ENCODE measurements at places on chromosomes 1 and 21.

DNA sequence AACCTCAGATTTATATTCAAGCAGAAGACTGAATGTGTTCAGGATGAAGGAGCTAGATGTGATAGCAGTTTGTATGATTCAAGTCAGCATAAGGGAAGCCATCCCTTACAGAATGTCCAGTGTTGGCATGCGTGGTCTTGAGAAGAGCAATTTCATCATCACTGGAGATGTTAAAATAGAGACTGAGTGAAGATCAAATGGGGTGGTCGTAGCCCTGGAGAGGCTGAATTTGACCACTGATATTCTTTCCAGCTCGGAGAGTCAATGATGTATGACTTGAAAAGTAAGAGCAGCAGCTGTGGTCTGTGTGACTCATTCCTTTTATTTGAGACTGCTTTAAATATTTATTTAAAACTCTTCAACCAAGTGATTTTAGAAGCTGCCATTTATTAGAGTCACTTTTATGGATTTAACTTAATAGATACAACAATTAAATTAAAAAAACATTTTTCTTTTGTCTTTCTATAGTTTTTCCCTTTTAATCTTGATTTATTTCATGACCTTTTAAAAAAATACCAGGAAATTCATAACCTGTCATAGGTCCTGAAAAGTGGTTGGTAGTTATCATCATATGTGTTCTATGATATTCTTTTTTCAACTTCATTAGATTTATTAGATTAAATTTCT, 15.5 kb downstream of the FMN2 start:
- DNase-seq = no peak

GRCh38 chr1:246351721-246352120, 155.4 kb downstream of the SMYD3 start:
- no peak for DNase-seq

GRCh38 chr1:66437136-66437401, 96.9 kb upstream of the SGIP1 start:
- DNase-seq = no peak

DNA sequence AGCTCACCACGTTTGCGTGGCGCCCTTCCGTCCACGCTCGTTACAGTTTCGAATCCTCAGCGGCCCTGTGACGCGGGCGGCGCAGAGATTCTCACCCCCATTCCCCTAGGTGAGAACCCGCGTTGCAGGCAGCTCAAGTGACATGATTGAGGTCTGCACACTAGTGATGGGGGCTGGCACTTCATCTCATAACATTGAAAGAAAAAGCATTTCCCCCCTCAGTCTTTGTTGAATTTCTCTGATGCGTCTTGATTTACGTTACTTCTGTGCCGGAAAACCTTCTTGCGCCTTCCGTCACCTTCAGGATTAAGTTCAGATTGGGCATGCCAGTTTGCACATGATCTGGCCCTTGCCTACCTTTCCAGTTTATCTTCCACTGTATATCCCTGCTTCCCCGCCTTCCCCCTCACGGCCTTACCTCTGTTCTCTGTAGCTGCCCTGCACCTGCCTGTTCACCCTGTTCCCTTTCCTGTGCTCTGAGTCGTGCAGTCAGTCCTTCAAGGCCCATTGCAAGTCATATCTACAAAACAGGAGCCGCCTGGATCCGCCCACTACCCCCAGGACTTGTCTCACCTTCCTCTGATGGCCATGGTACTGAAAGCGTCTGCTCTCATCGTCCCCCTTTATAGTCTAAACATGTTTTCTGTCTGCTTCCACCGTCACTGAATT, 1.1 kb downstream of the CTPS1 start:
- DNase-seq = peak; percentile 55

DNA sequence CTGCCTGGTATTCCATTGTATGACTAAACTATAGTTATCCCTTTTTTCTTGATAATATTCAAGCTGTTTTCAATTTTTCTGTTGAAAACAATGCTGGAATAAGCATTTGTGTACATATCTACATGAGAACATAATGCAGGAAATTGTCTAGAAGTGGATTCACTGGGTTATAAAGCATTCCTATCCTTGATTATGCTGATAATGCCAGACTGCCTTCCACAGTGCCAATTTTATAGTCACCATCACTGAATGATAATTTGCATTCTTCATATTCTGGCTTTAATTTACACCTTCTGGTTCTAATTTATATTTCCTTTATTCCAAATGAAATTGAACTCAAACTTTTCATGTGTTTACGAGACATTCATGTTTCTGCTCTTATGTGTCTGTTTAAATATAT, 651.0 kb upstream of the PLXNA2 start:
- no peak for DNase-seq

DNA sequence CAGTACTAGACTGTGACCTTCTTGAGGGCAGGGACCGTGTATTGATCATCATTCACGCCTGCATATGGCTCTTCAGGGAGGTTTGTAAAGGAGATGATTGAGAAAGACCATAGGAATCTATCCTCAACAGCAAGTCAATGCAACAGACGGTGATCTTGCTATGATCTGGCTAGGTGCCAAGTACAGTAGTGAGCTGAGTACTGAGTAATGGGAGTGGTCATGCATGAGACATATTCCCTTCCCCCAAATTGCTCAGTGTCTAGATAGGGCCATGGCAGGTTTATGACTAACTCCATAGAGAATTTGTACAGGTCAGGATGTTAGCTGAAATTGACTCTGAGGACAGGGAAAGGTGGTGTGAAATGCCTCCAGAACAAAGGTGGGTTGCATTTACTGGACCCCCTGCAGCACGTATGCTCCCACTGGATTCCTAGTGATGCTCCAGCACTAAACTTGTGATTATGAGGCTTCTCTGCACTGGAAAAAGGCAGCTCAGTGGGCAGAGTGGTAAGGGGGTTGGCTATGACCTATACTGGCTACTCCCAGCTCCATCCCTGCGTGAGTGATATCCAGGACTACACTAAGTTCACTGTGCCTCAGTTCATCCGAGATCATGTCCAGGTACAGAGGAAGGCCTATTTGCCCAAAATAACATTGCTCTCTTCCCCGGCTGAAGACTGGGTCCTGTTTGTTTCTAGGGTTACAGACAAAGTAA, 37.2 kb downstream of the KCNJ6 start:
- no peak for DNase-seq

DNA sequence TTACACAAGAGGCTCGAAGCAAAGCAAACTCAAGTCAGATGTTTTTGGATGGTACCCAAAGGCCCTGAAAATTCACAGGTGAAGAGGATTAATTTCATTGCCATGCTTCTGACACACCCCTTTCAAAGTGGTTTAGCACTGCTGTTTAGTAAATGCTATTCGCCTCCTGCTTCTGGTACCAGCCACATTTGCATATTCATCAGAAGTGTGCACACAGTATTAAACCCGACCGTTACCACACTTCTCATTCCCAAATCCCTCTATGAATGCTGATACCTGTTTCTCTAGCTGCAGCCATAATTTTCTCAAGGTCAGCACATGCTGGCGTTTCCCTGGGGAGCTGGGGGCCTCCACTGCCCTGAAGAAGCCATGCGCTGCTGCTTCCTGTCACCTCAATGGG, 179.8 kb upstream of the DAB1 start:
- no peak for DNase-seq

DNA sequence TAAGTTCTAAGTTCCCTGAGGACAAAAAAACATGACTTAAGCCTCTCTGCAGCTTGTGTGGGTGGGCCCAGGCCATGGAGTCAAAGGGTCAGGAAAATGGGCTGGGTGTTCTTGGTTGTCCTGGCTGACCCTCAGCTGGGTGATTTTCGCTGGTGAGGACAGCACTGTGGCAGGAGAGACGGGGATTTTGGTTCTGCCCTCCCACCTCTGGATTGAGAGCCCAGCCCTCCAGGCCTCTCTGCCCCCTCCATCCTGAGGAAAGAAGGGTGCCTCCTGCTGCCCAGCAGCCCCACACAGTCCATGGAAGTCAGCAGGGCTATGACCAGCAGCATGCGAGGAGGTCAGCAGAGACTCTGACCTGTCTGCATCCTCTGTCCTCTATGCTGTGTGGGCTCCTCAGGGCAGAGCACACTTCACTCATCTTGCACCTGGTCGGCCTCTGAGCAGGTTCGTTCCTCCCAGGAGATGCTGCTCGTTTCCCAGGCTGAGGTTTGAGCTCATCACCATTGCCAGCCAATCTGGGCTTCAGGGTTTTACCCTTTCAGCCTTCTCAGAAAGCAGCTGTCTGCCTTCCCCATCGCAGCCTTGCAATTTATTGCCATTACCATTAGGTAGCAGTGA, 26.5 kb downstream of the PHGDH start:
- DNase-seq = no peak

- no peak for DNase-seq
Observed at GRCh38 chr1:232435729-232436128, 194.2 kb downstream of the SIPA1L2 start.

DNA sequence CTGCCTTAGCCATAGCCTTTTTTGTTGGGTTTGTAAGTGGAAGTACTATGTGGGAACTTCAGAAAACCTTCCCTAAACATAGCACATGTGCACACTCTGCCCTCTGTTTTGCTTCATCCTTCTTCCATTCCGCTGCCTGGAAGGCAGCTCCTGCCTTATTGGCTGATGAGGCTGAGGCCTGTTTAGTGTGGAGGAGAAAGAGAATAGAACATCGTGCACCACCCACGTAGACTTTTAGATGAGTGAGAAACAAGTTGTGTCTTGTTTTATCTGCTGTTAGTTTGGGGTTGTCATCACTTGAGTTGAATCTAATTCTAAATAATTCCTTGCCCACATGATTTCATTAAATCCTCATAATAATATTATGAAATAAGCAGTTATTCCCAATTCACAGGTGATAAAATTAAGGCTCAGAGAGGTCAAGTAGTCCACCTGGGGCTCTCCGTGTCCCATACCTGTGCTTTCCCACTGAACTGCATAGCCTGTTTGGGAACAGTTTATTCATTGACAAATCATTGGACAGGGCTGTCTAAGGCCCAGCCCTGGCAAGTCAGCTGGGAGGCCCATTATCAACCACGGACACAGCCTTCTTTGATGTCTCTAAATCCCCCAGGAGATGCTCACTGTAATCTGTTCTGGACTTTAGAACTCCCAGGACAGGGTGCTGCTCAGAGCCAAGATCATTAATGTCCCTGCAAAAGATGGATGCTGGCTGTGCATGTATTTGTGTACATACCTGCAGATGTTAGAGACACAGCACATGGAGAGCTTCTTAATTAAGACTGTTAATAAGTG, 93.0 kb downstream of the ABCA4 start:
- no peak for DNase-seq

GRCh38 chr1:9233241-9233941, 1.2 kb upstream of the H6PD start:
- no peak for DNase-seq

DNA sequence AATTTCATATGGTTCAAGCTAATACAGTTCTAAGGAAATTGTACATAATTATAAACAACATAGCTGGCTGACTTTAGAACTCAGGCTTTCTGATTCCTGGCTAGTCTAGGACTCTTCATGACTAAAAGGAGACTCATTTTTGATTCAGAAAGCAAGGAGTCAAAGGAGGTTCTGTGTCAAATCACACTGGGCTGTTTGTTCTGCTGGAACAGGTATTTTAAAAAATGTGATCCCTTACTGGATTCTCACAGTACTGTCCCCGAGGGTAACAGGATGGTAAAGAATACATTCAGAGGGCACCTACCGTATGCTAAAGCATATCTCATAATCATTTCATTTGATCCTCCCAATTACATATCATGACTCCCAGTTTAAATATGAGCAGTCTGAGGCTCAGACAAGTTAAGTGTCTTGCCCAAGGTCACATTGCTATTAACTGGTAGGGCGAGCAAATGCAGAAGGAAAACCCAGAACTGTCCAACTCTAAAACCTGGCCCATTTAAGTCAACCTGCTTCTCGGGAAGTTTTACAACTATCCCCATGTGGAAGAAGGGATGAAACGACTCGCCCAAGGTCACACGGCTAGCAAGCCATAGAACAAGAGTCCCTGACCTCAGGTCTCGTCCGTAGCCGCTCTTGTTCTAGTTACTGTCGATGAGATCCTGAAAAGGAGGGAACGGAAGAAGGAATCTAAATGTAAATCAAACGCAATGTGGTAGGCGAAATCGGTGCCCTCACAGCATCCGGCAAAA, 675 bp downstream of the MYSM1 start:
- DNase-seq = no peak

- no peak for DNase-seq
Observed at GRCh38 chr1:87615491-87615890, 286.8 kb downstream of the LMO4 start.

GRCh38 chr1:23555986-23556634, 3.2 kb downstream of the ID3 start:
- DNase-seq = no peak

DNA sequence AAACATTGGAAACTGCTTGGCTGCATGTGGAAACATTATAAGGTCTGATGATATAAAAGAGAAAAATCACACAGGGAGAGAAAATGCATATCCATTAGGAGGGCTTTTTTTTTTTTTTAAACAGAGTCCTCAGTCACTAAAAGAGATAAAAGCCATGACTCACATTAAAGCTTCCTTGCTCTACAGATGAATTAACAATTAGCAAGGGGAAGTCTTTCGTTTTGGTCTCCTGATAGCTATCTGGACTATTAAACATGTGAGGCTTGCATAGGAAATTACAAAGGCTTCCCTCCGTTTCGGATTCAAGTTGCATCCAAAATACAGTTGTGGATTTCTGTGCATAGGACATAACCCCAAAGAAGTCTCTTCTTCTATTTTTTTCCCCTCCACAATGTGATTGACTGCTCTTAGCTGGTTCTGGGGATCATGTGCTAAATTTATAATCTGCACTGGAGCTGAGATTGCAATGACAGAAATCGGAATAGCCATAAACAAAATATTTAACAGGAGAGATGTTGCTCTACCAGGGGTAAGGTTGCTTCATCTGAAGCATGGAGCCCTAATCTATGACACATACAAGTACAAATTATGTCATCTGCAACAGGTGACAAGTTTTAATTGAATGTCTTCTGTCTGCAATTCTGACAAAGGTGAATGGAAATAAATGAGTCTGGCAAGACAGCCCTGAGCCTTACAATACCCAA, 146.8 kb downstream of the ESRRG start:
- DNase-seq = no peak

- no peak for DNase-seq
Observed at GRCh38 chr1:20936216-20936615, 149.1 kb upstream of the HP1BP3 start.

GRCh38 chr1:228013131-228013934, 6.5 kb downstream of the WNT3A start:
- DNase-seq = no peak

- DNase-seq = peak; percentile 18
Observed at GRCh38 chr1:223244366-223245103, 101.5 kb upstream of the TLR5 start.

- DNase-seq = no peak
Observed at GRCh38 chr1:229092377-229093237, 178.3 kb upstream of the RAB4A start.

- DNase-seq = no peak
Observed at GRCh38 chr1:94104776-94105580, 16.0 kb downstream of the ABCA4 start.

- DNase-seq = no peak
Observed at GRCh38 chr1:39229504-39229903, 25.0 kb downstream of the MACF1 start.

- no peak for DNase-seq
Observed at GRCh38 chr21:42319851-42320572, 4.8 kb upstream of the TFF3 start.

GRCh38 chr1:204468206-204468605, 26.4 kb downstream of the PIK3C2B start:
- no peak for DNase-seq

GRCh38 chr1:50620680-50621329, 197.6 kb upstream of the DMRTA2 start:
- no peak for DNase-seq

GRCh38 chr1:240968864-240969263, 356.9 kb upstream of the GREM2 start:
- DNase-seq = no peak

Data from GM20000 (cell line).